NCI-H187 (cell line): ENCODE measurements at places on chromosomes 12 and 14.

DNA sequence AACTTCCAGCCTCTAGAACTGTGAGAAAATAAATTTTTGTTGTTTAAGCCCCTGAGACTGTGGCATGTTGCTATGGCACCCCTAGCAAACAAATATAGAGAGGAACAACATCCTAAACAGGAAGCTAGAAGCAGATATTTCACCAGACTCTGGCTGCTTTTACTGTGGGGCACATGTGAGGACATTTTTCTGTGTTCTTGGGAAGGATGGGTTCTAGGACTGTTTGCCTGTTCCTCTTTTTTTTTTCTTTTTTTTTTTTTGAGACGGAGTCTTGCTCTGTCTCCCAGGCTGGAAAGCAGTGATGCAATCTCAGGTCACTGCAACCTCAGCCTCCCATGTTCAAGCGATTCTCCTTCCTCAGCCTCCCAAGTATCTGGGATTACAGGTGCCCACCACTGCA, 4.2 kb upstream of the HRK start:
- DNase-seq, result no peak

DNA sequence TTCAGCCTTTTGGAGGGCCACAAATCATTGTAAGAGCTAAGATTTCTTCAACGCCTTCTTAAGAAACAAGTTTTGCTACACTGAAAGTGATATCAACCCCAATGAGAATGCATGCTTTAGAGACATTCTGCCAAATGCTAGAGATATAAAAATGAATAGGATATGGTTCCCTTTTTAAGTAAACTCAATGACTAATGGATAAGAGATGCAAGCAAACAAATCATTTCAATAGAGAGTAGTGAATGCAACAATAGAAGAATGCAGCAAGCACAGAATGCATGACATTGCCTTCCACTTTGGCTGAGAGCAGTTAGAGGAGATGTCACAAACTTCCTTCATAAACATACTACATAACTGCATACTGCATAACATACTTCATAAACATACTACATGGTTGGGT, 116.4 kb downstream of the PDZRN4 start:
- no peak for DNase-seq

DNA sequence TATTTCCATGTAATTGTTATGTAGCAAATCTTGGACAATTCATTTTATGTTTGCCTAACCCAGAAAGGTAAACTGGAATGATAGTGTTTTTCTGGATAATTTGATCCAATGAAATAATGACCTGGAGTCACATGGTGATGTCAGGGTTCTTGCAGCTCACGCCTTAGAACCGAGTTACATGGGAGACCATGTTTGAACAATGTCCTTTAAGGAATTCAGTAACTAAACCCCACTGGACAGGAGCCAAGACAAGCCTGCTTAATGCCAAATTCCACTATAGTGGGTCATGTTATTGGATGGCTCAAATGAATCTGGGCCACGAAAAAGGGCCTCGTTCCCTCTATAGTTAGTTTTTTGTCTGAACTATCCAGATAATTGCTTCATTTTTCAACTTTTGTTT, 255.8 kb upstream of the HMGA2 start:
- no peak for DNase-seq

DNA sequence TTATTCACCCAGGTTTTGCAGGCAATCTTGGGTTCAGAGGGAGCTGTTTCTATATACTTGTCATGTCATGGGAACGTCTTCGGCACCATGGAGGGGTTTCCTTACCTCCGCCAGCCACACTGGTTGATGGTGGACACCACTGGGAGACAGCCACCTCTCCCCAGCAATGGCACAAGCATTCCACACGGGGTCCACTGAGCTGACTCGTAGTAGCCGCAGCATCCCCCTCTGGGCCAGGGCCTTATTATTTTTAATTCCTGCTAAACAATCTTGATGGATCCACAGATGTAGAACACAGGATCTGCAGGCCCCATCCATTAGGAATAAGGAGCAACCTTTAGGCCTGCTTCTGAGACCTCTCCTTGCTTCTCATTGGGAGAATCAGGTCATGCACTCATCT, 132.9 kb downstream of the DICER1 start:
- DNase-seq, result no peak

- DNase-seq, result no peak
Observed at GRCh38 chr12:13472690-13473089, 276.2 kb downstream of the EMP1 start.

- no peak for DNase-seq
Observed at GRCh38 chr14:56004323-56004722, 113.9 kb upstream of the PELI2 start.

- no peak for DNase-seq
Observed at GRCh38 chr12:52813885-52814709, at the start of gene KRT4. Gene KRT4 (minus strand): TSS chr12:52814116. CDS start chr12:52814058, 58 bp downstream.

- no peak for DNase-seq
Observed at GRCh38 chr14:49992901-49993339, 100.0 kb downstream of the ARF6 start.

GRCh38 chr14:29937116-29937515, 9.5 kb upstream of the PRKD1 start:
- DNase-seq, result no peak

DNA sequence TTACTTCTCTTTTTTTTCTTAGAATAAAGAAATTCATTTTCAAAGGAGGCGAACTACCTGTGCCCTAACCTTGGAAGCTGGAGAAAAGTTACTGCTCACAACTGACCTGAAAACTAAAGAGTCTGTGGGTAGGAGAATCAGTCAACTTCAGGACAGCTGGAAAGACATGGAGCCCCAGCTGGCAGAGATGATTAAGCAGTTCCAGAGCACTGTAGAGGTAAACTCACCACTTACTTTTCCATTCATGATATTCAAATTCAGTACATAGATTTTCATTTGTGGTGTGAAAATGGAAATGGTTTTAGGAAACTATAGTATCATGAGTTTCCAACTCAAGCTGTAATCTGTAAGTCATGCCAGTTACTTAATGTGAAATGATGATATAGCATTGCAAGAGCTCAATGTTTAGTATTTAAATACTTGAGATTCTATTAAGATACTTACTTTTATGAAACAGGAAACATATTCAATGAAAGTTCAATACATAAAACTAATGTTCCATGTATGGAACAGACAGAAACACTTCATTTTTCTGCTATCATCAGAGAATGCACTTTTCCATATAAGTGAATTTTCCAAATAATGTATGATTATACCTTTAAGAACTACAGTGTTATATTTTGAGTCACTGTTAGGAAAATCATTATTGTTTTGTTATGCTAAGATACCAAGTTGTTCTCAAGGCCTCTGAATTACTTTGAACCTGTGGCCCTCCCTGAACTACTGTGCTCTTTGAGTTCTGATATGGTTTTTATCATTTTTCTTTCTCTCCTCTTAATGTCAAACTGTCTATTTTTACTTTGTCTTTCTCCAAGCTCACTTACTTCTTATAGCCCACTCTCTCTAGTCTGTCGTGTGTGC, 119.0 kb downstream of the ESR2 start:
- DNase-seq, result no peak
